ENCODE measurements at places on chromosomes 7 and 10.

- DNase-seq, result no peak
Observed at GRCh38 chr7:29247224-29247962, 52.8 kb downstream of the CHN2 start.

GRCh38 chr7:40220421-40220911, 85.7 kb downstream of the SUGCT start:
- no peak for DNase-seq

- no peak for DNase-seq
Observed at GRCh38 chr10:29370097-29371092, 81.5 kb downstream of the LYZL1 start.

GRCh38 chr7:90111-91063, 102.0 kb upstream of the FAM20C start:
- no peak for DNase-seq

DNA sequence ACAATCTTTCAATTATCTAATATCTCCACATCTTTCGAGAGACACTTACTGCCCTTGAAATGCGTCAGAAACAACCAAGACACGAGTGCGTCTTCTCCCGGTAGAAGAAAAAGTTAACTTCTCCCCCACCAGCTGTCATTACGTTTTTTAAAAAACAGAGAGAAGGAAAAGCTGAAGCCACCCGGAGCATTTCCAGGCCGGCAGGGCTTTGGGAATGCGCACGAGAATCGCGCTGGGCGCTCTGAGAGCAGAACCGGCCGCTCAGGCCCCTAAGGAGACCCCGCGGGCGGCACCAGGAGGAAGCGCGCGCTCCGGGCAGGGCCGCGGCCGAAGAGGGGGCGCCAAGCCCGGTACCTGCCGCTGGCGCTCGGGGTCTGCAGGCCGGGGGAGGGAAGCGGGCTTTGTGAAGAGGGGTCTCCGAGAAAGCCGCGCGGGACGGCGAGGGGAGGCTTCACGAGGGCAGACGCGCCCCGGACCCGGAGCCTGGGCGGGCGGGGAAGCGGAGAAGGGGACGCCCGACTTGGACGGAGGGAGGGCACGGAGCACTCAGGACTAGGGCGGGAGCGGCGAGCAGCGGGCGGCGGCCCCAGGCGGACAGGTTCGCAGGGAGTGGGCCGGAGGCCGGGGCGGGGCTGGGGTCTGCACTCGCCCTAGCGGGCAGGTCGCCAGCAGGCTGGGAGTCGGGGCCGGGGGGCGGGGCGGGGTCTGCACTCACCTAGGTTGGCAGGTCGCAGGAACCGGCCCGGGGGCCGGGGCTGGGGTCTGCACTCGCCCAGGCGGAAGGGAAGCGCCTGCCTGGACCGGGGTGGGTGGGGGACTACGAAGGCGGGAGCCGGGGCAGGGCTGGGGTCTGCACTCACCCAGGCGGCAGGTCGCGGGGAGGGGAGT, 932 bp downstream of the ESYT2 start:
- peak; percentile 30 for DNase-seq

GRCh38 chr10:83625831-83626360, 513.4 kb upstream of the GHITM start:
- no peak for DNase-seq

DNA sequence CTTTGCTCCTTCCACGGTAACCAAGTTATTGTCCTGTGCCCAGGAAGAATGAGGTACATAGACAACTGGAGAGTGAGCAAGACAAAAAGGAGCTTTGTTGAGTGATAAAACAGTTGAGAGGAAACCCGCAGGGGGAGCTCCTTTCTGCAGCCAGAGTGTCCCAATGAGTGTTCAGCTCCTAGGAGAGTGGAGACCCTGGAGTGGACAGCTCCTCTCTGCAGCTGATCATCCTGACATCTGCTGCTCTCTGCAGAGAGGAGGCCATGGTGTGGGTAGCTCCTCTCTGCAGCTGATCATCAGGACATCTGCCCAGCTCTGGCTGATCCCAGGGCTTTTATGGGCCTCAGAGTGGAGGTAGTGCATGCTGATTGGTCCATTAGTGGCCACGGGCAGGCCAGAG, 53.4 kb upstream of the PCDH15 start:
- no peak for DNase-seq

GRCh38 chr10:132974249-132974796, 32.0 kb upstream of the CFAP46 start:
- no peak for DNase-seq

DNA sequence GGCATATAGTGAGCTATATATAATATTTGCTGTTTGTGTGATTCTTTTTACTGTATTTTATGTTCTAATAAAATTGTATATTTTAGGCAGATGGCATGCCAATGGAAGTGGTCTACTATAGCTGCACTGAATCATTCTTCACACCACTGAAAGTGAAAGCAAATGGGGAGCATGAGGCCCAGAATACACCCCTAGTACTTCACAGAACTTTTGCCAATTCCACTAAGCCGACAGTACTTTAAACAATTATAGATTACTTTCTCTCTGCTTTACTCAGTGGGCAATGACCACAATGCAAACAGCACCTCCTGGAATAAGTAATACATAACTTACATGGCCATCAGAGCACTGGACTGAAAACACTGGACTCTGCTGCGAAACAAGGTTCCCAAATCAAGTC, 70.2 kb downstream of the ANKRD26 start:
- no peak for DNase-seq

GRCh38 chr7:122803323-122803722, 82.9 kb downstream of the CADPS2 start:
- no peak for DNase-seq

- DNase-seq, result no peak
Observed at GRCh38 chr10:91366704-91367103, 43.4 kb upstream of the HECTD2 start.

GRCh38 chr10:12941966-12942365, 59.5 kb downstream of the CCDC3 start:
- no peak for DNase-seq

DNA sequence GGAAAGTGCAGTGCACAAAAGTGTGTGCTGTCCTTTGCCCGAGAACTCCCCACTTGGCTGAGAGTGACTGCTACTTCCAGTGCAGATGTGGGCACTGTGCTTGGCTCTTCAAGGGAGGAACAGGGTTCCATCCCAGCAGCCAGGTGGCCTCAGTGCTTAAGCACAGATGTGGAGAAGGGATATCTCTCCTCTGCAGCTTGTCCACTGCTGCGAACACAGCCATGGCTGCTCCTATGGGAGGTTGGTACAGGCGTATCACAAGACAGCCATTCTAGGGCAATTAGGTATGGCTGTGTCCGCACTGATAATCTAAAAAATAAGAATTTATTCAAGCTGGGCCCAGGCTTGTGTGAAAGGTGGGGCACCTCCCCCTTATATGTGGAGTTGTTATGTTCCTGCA, 66.6 kb downstream of the GLCCI1 start:
- DNase-seq, result no peak

DNA sequence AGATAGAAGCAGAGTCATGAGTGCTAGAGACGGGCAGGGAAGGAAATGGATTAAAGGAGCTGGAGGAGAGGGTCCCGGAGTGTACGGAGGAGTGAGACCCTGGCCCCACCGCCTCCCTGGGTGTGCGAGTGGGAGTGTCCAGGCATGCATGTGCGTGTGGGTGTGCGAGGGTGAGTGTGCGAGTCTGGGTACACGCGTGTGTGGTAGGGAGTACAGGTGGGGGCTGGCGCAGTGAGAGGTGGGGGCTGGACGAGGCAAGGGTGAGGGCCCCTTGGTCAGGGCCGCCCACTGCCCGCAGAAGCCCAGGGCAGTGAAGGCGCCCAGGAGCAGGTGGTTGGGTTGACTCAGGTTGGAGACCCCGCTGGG, 97.6 kb downstream of the BMS1 start:
- DNase-seq, result no peak

DNA sequence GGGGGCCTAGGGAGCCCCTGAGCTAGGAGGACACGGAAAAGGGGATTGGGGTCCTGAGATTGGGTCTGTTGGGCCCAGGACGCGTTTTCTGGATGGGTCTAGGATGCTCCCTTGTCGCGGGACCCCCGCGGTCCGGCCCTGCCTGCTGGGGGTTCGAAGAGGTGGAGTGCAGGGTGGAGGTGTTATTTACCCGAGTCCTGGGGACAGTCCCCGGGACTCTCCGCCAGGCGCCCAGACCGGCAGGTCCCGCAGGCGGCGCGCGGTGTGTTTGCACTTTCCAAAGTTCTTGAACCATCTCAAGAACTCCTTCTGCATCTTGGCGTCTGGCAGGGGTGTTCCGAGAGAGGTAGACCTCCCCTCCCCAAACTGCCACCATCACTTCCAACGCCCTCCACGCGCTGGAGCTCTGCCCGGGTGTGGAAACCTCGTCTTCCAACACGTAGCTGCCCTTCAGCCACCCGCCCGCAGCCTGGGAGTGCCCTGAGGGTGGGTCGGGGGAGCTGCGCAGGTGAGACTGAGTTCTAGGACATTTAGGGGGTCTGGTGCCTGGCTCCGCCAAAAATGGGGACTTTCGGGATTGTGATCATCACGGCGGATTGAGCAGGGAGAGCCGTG, 569 bp downstream of the CAV1 start:
- DNase-seq, result peak; percentile 76

GRCh38 chr7:18846765-18847215, 270.6 kb downstream of the TWIST1 start:
- DNase-seq, result no peak

DNA sequence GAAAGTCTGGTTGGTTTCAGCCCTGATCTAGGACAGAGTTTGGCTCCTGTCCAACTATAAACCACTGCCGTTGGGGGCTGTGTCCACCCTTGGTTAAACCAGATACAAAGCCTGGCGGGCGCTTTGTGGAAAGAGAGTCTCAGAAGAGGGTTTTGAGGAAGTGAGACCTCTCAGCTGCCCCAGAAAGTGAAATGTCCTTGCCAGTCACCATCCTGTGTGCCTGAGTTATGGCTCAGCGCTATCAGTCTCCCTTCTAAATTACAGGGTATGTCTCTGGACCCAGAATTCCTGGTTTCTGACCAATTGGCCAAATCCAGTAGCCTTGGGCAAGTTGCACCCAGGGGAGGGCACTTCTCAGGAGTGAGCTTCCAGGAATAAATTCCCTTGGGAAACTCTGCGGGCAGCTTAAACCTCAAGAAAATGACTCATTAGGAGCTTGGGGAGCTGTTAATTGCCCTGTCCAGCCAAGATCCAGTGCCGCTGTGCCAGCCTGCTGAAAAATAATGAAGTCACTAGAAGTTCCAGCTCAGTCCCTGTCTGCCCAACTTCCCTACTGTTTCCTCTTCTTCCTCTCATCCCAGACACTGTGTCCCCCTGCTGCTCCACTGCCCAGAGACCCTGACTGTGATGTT, 66.7 kb upstream of the PDZD8 start:
- no peak for DNase-seq

DNA sequence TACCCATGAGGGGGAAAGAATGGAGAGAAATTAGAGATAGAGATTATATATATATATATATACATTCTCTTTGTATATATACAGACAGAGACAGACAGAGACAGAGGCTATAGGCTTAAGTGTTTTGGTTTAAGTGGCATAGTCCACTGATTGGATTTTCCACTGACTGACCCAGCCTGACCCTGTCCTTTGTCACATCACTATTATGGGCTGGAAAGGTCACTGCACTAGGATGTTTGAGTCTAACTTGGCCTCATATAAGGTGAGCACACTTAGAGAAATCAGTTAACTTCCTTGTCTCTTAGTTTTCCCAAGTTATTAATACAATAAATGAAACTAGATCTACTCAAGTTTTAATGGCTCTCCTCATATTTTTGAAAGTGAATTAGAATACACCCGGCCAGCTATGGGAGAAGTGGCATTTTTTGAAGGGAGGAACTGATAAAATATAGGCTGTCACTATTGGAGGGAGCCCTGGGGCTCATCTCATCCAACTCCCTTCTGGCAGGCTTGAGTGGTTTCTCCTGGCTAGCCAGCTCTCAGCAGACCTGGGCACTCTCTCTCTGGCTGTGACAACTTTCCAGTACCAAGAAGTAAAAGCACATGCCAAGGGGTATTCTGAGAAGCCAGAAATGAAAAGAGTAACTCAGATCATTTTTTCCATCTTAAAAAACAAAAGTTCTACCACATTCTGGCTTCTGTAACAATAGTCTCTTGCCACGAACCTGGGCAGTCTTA, 455.6 kb upstream of the ANKRD30A start:
- no peak for DNase-seq

GRCh38 chr7:74083928-74084721, 521 bp downstream of the LIMK1 start:
- no peak for DNase-seq

DNA sequence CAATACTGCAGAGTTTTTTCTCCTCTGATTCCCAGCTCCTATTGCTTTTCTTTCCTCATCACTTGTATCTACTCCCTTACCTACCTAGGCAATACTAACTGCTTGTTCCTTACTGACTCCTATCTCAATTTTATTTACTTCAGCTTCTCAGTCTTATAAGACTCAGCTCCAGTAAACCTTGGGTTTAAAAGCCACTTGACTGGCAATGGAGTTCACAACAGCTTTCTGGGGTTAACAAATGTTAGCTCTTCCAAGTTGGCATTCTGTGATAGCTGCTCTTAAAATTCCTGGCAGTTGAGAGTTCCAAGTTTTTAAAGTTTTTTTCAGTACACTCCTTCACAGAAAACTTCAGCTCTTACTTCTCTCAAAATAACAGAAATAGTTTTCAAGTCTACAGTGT, 14.2 kb downstream of the ATAD1 start:
- DNase-seq, result no peak

GRCh38 chr7:132065193-132065988, 509.0 kb upstream of the PODXL start:
- no peak for DNase-seq

GRCh38 chr7:67875558-67875957, 878.9 kb downstream of the TYW1 start:
- DNase-seq, result no peak

Measured in GM10248 (cell line).